Caco-2 (cell line): ENCODE measurements at places on chromosomes 16 and 17. TPM values are rescaled to one million over a fixed set of nuclear protein-coding genes. Genes with fewer than 3 reads are reported as not detected.

Gene NPB
- 0.37 and 0.68 TPM in 2 replicates for total RNA-seq

DNA sequence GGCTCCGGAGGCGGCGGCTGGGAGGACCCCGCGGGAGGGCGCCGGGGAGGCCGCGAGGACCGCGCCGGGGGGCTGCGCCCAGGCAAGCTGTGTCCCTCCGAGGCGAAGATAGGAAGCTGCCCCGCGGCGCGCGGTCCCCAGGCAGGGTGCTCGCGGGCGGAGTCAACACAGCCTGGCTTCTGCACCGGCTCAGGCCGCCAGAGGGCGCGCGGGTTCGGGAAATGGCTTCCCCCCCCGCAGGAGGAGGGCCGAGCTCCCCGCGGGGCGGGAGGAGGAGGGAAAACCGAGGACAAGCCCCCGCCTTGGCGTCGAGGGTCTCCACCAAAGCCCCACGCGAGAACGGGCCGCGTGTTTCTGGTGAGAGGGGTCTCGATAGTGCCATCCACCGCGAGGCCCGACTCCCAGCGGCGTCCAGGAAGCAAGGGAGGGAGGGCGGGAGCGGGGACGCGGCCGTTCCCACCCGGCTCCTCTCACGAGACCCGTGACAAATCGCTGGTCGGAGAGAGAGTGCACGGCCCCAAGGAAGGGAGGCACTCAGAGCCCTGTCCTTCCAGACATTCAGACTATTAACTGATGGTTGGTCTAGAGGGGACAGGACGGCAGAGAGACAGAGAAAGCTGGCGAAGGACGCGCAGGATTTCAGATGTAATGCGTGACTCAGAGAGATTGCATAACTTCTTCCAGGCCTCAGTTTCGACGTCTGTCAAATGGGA is 64.4 kb upstream of the DNAJA2 start:
- no peaks in the 10 kb centered on the region for H3K36me3 ChIP-seq
- peak overlapping the region; percentile 69 for H3K4me3 ChIP-seq
- no peak overlapping the region for H3K27ac ChIP-seq

- no peak overlapping the region for H3K27ac ChIP-seq
- H3K4me1 ChIP-seq, result no peaks in the 10 kb centered on the region; the same call in 1 of the 2 replicates
- DNase-seq, result no peak
- H3K36me3 ChIP-seq, result peaks cover 1% of the 10 kb centered on the region
These were observed 87.9 kb downstream of the ABR start for GRCh38 chr17:1091900-1092299.

- H3K27ac ChIP-seq, result no peak overlapping the region
- no peak overlapping the region for H3K4me3 ChIP-seq
- H3K36me3 ChIP-seq, result no peaks in the 10 kb centered on the region
- H3K4me1 ChIP-seq, result no peaks in the 10 kb centered on the region
- no peak for DNase-seq
These were observed 74.4 kb downstream of the WSB1 start for GRCh38 chr17:27368151-27368795.
